ENCODE measurements at places on chromosomes 7 and 10. TPM values are rescaled to one million over a fixed set of nuclear protein-coding genes. Genes with fewer than 3 reads are reported as not detected.

GRCh38 chr7:158950914-158951635, 94.7 kb downstream of the DYNC2I1 start:
- no peak for DNase-seq

The BLNK gene
- total RNA-seq: not detected

- DNase-seq: no peak
Observed at GRCh38 chr7:140192620-140193019, 15.8 kb upstream of the KDM7A start.

GRCh38 chr10:119410361-119411116, 132.0 kb downstream of the RGS10 start:
- no peak for DNase-seq

DNA sequence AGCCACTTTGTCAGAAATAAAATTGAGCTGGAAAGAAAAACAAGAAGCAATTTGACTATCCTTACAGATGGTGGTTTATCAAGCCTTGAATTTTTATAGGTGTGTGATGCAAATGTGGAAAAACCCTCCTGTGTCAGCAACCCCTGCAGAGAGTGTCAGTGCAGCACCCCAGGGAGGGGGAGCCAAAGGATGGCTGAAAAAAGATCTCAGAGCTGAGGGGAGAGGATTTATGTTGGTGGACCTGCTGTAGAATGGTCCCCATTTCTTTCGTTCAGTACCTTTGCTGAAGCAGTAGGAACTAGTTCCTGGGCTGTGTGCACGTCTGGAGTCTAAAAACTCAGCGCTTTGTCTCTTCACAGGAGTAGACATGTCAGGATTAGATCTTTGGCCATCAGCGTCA, 239.0 kb downstream of the PHTF2 start:
- DNase-seq: no peak

DNA sequence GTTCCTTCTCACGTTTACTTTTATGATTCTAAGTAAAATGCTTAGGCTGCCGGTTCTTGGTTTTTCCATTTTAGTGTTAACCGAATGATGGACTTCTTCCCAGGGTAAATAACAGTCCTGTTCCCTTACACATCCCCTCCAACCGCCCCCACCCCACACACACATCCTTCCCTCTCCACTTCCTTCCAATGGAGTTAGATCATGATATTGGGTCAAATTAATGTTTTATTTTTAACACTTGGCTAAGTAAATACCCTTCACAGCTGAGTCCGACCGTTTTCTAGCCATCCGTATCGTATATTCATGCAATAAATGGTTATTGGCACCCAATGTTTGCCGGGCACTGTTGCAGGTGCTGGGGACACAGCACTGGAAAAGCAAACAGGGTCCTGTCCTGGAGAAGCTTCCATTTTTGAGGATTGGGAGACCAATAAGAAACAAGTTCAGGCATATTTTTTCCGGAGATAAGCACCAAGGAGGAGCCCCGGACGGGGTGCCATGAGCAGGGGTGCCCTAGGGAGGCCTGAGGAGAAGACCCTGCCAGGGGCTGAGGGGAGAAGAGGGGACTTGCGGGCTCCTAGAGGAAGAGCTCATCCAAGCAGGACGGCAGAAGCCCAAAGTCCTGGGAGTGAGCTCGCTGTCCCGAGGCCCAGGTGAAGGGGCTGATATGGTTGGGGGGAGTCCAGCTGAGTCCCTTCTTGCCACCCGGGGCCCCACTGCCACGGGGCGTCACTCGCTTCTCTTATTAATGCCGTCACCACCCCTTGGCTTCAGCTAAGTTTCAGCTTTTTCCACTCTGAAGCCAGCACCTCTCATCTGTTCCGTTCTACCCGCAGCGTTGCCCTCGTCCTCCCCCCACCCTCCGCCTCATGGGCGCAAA, 126.0 kb upstream of the RET start:
- DNase-seq: no peak

The AHR gene
- 98.7 TPM for total RNA-seq

DNA sequence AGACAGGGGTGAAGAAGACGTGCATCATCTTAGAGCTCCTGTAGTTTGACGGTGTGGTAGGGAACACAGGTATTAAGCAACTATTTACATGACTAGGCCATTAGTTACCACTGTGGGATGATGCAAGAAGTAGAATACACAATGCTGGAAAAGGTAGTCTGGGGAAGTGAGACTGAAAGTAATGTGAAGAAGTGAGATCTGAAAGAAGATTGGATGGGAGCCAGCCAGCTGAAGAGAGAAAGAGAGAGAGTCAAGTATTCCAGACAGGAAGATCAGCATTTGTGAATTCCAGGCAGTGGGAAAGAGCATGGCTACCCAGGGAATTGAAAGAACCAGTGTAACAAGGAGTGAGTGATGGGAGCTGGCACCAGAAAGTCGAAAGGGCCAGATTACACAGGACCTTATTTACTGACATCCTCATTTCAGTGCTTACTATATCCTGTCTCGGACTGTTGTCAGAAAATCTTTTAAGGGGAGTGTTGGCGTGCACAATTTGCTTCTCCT, 4.0 kb upstream of the CFAP58 start:
- DNase-seq: peak; percentile 71

GRCh38 chr7:93374345-93374940, 142.3 kb downstream of the VPS50 start:
- DNase-seq: peak; percentile 61

- no peak for DNase-seq
Observed at GRCh38 chr10:17781856-17782255, 27.3 kb upstream of the MRC1 start.

The SLC18A3 gene
- total RNA-seq: not detected

The OLAH gene
- total RNA-seq: not detected

The EN2 gene
- not detected for total RNA-seq

GRCh38 chr7:157537056-157537455, 200.3 kb downstream of the DNAJB6 start:
- no peak for DNase-seq
